Osteoblast (primary cell): ENCODE measurements at places on chromosomes 2 and 18.

DNA sequence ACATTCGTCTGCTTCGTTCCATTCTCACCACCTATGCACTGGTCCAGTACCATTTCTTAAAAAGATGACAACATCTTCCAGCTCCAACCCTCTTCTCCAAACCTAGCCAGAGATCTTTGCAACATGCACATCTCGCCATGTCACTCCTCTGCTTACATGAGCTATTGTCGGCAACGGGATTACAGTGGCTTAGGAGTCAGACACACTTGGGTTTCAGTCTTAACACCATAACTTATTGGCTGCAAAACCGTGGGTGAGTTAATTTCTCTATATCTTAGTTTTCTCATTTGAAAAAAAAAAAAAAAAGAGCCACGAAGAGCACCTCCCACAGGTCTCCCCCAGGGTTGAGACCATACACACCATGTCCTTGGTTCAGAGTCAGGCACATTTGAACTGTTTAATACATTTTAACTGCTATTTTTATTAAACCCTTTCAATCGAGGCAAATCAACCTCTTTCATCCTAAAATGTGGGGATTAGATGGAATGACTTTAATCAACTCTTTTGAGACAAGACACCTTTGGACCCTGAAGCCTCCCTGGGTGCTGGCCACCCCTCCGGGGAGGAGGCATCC is 889 bp downstream of the ANKRD29 start:
- no peak for DNase-seq

DNA sequence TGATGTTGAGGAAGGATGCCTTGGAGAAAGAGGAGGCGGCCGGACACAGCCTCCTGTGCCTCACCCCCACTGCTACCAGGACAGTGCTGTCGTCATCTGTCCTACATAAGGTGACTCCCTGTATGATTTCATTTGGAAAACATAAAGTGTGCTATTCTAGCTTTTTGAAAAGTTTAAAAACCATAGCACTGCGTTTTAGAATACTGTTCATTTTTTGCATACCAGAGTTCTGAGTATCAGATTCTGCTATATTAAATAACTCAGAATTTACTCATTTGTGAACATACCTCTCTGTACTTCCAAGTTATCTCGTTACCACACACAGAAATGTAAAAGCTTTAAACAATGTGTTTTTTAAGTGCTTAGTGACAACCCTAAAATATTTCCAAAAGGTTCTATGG is 302.9 kb downstream of the LRRTM1 start:
- no peak for DNase-seq

- DNase-seq = no peak
Measured at GRCh38 chr18:46278481-46279465, 174.6 kb downstream of the HAUS1 start.

DNA sequence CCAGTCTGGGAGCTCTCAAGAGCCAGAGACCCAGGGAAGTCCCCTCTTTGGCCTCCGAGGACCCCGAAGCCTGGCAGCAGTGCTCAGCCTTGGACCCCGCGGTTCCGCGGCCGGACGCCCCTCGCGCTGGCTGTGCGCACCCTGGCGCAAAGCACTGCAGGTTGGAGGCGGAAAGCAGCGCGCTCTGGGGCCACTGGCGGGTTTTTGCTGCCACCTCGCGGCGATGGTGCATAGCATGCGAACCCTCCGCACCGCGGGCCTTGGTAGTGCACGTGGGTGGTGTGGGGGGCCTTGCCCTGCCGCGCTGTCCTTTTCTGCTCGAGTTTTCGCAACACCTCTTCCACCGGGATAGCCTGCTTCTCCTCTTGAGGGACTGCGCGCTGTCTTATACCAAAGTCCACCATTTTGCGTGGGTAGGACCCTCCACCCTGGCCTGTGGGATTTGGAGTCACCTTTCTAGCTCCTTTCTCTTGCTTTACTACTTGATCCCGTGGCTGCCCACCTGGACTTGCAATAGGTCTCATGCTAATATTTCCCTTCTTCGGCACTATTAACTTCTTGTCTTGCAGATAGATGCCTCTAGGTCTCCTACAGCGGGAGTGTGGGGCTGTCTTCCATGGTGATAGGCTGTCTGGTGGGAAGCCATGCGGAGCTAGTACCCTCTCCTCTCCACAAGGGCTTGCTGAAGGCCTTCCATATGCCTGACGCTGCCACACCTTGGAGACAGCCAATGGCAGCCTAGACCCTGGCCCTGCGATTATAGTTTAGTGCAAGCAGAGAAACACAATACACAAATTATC is 14.3 kb downstream of the SIX3 start:
- peak; percentile 98 for DNase-seq

GRCh38 chr2:216260629-216261028 is 111.7 kb downstream of the MARCHF4 start:
- DNase-seq = no peak

GRCh38 chr2:132383956-132384355 is 32.6 kb upstream of the GPR39 start:
- DNase-seq = no peak

- peak; percentile 8 for DNase-seq
Measured at GRCh38 chr2:150219861-150220260, 267.6 kb downstream of the RND3 start.

DNA sequence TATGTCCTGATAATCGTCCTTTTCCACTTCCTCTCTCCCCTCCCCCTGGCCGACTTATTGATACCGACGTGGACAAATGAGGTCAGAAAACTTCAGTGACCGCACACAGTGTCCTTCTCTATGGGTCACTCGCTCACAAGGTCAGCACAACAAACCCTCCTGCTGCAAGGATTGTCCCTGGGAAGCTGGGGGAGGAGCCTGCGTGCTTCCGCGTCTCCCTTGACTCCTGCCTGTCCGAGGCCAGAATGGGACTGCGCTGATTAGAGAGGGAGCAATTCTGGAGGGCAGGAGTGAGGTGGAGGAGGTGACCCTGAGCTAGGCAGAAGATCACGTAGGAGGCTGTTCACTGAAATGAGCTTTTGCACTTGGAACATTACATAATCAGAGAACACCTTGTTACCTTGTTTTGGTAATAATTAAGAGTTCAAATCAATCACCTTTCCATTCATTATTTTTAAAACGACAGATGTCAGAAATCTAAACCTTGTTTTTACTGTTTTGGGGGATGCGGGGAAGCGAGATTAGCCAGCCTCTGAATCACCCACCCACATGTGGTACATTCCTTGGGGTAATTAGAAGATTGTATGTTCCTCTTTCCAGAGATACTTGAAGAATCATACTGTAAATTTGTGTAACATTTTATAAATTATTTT is 70.6 kb downstream of the CTAGE1 start:
- DNase-seq = peak; percentile 89

- DNase-seq = no peak
Measured at GRCh38 chr2:200254773-200255172, 51.7 kb upstream of the SPATS2L start.

GRCh38 chr2:195722075-195722474 is 65.0 kb downstream of the SLC39A10 start:
- no peak for DNase-seq

DNA sequence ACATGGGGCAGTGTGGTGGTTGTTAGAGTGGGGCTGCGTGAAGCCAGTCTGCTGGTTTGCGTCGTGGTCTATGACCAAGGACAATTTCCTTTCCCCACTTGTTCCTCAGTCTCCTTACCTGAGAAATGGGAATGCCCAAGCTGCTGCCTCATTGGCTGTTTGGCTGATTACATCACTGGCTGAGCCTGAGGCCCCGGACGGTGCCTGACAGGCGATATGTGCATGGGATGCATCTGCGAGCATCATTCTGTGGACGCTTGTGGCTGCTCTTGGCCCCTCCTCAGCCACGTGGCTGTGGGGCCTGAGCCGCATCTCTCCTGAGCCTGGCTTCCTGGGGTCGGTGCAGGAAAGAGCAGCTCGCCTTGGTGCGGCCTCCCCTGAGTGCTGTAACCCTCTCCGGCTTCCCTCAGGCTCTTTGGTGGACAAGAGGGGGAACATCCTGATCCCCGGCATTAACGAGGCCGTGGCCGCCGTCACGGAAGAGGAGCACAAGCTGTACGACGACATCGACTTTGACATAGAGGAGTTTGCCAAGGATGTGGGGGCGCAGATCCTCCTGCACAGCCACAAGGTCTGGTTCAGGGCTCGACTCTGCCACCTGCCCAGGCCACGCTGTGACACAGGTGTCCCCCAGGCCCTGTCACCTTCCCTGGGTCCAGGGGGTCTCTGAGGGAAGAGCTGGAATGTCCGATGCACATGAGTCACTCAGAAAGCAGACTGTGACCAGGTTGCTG is 17.2 kb downstream of the CNDP2 start:
- DNase-seq = no peak

- DNase-seq = no peak
Measured at GRCh38 chr2:64179582-64180321, 35.5 kb upstream of the PELI1 start.

GRCh38 chr2:118845005-118845521 is 2.4 kb downstream of the EN1 start:
- peak; percentile 66 for DNase-seq

DNA sequence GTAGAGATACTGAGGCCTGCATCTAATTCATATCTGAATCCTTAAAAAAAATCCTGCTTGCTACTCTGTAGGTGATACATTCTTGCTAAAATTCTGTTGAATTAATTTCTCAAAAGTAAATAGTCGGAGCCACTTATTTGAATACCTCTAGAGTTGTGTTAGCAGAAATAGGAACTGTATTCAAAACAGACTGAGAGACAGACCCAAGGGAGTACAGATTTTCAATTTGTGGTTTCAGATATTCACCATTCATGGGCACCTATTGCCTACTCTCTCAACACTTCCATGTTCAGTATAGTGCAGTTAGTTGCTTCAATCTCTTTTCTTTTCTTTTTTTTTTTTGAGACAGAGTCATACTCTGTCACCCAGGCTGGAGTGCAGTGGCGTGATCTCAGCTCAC is 46.6 kb upstream of the CTLA4 start:
- no peak for DNase-seq

DNA sequence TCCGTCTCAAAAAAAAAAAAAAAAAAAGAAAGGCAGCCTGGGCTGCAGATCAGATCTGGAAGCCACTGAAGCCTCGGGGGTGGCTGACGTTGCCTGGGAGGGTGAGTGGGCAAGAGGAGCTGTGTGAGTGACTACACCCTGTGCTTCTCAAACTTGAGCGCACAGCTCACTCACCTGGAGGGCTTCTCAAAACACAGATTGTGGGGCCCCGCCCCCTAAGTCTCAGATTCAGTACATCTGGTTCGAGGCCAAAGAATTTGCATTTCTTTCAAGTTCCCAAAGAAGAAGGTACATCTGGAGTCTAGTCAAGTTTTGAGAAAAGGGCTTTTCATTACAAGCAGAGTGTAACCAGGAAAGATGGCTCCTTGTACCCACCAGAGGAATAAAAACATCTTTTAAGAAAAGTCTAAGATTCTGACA is 97.7 kb upstream of the CAB39 start:
- no peak for DNase-seq

DNA sequence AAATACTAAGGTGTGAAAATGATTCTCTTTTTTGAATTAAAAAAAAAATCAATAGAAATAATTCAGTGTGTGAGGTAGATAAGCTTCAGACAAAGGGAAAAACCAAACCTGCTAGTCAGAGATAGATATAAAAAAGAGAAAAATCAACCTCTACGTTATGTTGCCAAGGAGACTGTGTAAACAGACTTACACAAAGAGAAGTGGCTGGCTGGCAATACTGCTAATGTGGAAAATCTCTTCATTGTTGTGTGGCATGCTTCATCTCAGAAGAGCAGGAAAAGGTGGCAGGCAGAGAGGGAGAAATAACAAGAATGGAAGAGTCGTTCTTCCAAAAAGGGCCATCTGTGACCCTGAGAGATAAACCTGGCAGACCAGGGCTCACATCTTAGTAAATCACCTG is 200.8 kb downstream of the SLC8A1 start:
- DNase-seq = no peak

DNA sequence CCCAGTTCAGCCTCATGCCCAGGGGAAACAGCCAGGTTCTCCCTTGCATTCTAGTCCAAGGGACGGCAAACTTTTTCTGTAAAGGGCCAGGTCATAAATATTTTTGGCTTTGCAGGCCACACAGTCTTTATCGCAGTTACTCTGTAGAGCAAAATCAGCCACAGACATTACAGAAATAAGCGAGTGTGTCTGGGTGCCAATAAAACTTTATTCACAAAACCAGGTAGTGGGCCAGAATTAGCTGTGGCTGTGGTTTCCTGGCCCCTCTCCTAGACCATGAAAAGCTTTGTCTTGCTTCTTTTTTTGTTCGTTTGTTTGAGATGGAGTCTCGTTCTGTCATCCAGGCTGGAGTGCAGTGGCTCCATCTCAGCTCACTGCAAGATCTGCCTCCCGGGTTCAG is 80.1 kb downstream of the EIPR1 start:
- DNase-seq = no peak

DNA sequence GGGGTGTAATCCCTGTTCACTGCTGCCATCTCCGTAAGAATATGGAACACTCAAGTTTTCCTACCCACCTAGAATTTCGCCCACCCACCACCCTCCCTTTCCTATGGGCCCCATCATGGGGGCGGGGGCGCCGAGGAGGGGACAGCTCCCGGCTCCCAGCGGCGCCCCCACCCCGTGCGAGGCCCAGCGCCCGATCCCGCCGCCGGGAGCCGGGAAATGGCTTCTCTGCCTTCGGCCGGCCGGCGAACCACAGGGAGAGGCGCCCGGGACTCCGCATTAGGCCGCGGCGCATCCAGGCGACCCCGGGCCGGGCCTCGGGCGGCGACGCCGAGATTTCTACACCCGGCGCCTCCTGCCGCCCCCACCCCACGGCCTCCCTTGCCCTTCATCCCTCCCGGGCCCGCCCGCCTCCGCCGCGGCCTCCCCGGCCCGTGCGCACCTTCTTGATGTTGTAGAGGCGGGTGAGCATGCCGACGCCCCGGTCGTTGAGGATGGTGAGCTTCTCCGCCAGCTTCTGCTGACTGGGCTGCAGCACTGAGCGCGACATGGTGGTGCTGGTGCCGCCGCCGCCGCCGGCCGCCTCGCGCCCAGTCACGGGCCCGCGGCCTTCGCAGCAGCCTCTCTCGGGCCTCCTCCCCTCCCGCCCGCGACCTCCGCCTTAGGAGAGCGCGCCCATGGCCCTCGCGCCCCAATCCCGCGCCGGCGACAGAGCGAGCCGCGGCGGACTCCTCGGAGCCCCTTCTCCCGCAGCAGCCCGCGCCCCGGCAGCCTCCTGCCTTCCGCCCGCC is 510 bp downstream of the NCKAP1 start:
- no peak for DNase-seq

DNA sequence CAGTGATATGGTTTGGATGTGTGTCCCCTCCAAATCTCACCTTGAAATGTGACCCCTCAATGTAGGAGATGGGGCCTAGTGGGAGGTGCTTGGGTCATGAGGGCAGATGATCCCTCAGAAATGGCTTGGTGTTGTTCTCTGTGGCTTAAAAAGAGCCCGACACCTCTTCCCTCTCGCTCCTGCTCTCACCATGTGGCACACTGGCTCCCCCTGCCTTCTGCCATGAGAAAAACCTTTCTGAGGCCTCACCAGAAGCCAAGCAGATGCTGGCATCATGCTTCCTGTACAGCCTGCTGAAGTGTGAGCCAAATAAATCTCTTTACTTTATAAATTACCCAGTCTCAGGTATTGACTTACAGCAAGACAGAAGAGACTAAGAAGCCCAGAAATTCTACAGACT is 357.1 kb downstream of the NRXN1 start:
- DNase-seq = no peak

- peak; percentile 83 for DNase-seq
Measured at GRCh38 chr2:105761931-105762515, 17.3 kb downstream of the NCK2 start.

GRCh38 chr2:211816754-211817153 is 721.8 kb downstream of the ERBB4 start:
- peak; percentile 37 for DNase-seq
